ENCODE measurements at places on chromosomes 5 and 9. TPM values are rescaled to one million over a fixed set of nuclear protein-coding genes. Genes with fewer than 3 reads are reported as not detected.

Gene ORM2
- not detected for total RNA-seq

Gene IL13
- total RNA-seq: 6.5 TPM

Gene IL4
- 0.72 TPM for total RNA-seq

DNA sequence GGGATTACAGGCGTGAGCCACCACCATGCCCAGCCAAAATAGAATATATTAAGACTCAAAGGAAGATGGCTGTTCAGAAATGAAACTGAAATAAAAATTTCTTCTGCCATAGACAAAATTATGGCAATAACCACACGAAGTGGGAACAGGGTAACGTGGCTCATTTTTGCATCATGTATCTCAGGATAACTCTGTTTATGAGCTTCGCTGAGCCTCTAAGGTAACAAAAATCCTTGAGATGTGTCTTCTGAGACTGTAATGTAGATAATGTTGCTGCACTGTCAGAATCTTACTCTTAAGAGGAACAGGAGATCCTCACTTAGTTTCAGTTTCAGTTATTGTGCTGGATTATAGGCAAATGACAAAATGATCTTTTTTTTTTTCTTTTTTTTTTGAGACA lies 153.8 kb downstream of the GOLPH3 start:
- no peak for DNase-seq

DNA sequence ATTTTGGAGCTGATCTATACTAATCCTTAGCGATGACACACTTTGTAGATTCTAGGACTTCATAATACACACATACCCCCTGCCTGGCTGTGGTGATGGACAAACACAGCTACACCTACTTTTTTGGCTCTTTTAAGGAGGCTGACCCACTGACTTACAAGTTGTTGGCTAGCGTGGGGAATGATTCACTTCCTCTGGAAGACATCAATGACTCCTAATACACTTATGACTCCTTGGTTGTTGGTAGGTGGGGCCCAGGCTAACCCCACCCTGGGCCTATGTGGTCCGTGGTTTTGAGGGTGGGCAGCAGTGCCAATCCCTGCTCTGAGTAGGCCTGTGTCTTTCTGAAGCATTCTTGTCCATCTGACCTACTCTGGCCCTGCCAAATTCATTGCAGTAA lies 144.4 kb downstream of the SLC12A2 start:
- DNase-seq: peak; percentile 24

GRCh38 chr9:124005029-124005771 lies 6.4 kb upstream of the LHX2 start:
- DNase-seq: no peak

DNA sequence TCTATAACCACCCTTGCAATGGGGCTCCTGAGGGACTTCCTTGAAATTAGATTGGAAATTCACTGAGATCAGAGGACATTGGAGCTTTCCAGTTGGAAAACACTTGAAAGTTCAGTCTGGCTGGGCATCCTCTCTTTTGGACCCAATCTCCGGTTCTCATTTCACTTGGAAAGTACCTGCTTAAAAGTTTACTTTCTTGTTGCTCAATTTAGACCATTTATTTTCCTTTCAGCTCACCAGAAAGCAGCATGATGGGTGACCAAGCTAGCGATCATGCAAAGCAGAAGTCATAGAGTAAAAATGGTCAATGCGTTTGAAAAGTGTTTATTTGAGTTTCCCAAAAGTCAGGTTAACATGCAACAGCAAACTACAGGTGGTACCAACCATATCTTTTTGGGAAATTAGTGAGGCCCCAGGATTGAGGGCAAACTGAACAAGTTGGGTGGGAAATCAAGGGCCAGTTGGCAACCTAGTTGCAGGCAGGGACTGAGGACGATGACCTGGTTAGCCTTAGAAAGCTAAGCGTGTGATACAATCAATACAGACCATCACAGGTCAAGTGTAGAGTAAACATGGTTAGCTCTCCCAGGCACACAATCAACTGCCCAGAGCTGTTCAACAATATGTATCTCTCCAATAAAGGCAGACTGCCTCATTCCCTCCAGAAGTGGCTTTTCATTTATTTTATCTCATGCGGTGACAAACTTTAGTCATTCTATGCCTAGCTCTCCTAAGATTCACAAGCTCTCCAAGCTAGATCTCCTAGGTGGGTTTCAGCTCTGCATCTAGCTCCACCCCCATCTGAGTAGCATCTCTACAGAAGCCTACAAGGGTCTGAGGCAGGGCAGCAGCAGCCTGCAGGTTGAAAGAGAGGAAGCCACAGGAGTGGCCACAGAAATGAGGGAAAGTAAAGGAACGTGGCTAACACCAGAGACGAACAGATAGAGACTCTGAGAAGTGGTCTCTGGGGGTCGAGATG lies 136.9 kb downstream of the UGCG start:
- DNase-seq: no peak

- no peak for DNase-seq
These were observed 31.6 kb downstream of the LMNB1 start for GRCh38 chr5:126808521-126808988.

GRCh38 chr9:113621309-113621791 lies 157.8 kb downstream of the RGS3 start:
- DNase-seq: no peak

DNA sequence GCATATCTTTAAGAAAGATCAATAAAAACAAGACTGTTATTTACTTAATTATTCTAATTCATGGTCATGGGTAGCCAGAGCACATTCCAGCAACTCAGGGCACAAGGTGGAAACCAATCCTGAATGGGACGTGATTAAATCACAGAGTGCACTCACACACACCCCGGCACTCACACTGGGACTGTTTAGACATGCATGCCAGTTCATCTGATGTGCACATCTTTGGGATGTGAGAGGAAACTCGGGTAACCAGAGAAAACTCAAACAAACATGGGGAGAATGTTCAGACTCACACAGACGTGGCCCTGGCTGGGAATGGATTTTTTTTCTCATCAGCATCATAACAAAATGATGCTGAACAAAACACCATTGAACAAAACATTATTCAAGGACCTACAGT lies 29.4 kb downstream of the SMAD5 start:
- no peak for DNase-seq

GRCh38 chr9:116641292-116642059 lies 45.6 kb upstream of the TRIM32 start:
- DNase-seq: no peak

DNA sequence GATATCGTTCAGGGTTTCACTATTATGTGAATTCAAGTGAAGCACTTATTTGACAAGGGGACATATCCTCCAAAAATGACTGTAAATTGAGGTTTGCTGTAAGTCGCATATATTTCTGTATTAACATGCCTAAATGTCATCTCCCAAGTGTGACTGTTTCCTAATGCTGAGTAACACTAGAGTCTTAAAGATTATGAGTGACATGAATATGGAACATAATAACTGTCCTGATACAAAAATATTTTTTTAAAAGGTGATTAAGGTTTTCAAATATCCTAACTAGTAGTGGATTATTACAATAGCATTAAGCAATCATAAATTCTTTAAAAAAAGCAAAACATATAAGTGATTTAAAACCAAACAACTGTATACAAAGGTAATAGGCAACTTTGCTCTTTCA lies 3.6 kb downstream of the NFIB start:
- DNase-seq: no peak

DNA sequence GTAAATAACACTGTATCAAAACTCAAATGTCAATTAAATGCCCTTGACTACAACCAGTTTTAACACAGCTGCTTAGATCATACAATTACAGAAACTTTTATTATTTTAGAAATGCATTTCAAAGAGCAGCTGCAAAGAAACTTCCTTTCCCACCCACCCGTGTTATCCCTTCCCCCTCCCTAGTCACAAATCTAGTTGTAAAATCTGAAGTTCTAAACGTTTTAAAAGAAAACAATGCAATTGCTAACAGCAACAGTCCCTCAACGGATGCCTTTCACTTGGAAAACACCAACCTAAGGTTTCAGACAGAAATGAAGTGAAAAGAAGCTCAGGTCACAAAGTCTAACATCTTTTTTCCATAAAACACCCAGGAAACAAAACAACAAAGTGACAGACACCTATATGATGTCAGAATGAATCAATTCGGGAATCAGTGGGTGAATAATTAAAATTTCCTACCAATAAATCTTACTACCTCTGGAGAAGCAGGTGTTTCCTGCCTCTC lies 100.3 kb downstream of the FBXW11 start:
- DNase-seq: peak; percentile 12

DNA sequence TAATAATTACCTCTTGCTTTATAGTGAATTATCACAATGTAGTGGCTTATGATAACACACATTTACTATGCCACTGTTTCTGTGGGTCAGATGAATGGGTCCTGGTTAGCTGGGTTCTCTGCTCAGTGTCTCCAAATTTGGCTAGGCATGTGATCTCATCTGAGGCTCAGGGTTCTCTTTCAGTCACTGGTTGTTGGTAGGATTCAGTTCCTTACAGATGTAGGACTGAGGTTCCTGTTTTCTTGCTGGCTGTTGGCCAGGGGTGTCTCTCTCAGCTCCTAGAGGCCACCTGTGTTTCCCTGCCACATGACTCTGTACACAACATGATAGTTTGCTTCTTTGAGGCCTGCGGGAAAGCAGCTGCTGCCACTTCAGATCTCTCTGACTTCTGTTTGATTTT lies 7.1 kb downstream of the NFX1 start:
- peak; percentile 25 for DNase-seq
